ENCODE measurements at places on chromosomes 7 and 10.

DNA sequence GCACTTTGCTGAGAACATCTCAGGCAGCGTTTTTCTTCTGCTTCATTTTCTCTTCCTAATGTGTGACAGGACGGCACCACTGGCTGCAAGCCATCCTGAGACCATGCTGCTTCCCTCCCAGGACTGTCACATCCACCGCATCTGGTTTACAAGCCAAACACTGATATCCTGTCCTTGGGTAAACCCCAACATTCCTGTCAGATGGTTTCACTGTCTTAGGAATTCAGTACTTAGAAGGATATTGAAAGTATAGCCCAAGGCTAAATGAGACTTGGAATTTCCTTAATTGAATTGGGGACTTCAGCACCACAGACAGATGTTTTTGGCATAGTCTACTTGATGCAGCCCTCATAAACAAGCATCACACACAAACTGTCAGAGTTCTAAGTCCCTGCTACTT, 74.2 kb upstream of the PLXNA4 start:
- no peak for DNase-seq

GRCh38 chr10:51288511-51288910, 214.2 kb downstream of the PRKG1 start:
- DNase-seq: no peak

DNA sequence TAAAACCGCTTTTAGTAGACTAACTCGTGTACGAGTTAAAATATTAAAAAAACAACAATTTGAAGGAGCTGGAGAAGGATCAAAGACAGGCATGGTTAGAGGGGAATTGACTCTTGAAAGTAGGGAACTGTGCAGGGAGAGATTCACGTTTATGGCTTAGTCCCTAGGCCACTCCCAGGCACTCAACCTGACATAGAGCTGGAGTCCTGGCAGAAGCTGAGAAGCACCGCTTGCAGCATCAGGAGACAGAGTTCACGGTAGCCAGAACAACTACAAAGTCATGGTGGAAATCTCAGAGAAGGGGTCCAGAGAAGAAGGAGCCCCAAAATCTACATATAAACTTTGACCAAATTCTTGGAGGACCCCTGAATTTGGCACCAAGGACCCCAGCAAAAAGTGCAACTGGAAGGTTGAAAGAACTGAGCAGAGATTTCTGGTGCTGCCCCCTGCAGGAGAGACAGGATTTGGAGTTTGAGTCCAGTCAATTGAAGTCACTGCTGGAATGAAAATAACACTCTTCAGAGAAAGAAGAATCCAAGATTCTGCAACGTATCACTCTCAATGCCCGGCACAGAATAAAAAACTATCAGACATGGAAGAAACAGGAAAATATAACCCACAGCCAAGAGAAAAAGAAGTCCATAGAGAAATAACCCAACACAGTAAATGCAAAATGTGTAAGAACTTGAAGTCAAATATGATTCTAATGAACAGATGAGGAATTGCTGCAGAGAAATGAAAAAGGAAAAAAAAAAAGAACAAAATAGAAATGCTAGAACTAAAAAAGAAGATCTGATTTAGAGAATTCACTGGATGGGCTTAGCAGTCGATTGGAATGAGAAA, 493.3 kb upstream of the PODXL start:
- peak; percentile 43 for DNase-seq

- DNase-seq: no peak
Measured at GRCh38 chr7:69651101-69651590, 52.9 kb downstream of the AUTS2 start.

DNA sequence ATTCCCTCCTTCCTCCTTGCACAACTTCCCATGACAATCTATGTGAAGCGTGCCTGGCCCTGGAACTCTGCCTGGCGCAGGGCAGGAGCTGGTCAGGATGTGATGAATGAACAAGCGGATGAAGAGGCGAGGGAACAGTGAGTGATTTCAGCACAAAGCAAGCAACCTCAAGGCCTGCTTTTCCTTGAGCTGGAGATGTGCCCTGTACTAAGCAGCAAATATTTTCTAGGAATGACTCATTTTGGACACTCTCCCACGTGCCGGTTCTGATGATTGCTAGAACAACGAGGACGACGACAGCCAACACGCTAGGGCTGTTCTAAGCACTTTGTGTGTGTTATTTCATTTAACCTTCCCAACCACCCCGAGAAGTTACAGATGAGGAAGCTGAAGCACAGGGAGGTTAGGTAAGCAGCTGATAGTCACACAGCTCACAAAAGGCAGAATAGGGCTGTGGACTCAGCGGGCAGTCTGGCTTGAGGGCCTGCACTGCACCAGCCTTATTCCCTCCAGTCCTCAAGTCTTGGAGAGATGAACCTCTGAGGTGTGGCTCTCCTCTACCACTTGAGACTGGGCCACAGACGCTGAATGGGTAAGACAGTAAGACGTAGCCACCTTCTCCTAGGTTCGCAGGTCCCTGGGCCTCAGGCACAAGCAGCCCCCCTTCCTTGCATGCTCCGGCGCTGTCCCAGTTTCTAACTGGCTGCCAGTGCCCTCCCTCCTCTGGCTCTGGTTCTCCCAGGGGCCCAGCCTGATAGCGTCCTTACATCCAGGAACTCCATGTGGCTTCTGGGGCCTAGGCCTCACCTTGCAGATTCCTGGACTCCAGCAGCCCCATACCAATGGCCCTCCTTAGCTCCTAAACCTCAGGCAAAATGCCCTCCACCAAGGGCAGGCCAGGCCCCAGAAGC, 59.0 kb downstream of the YKT6 start:
- peak; percentile 19 for DNase-seq

DNA sequence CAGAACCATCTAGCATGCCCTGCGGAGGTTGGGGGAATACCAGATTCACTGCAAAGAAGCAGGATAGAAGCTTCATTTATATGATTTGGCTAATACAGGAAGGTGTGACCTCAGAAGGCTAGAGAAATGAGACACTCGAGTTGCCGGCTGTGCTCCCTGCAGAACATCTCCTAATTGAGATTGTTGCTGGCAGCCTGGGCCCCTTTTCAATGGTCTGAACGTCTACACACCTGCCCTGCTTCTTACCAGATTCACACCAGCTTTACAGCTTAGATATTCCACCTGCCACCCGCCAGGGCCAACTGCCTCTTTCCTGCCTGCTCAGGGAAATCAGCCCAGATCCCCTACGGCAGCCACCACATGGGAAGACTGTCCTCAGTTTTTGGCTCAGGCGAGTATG, 475.3 kb upstream of the AUTS2 start:
- DNase-seq: no peak

GRCh38 chr10:29734640-29734961, 99.8 kb upstream of the SVIL start:
- DNase-seq: no peak

- DNase-seq: no peak
Measured at GRCh38 chr10:49288341-49289065, 10.5 kb upstream of the C10orf71 start.

DNA sequence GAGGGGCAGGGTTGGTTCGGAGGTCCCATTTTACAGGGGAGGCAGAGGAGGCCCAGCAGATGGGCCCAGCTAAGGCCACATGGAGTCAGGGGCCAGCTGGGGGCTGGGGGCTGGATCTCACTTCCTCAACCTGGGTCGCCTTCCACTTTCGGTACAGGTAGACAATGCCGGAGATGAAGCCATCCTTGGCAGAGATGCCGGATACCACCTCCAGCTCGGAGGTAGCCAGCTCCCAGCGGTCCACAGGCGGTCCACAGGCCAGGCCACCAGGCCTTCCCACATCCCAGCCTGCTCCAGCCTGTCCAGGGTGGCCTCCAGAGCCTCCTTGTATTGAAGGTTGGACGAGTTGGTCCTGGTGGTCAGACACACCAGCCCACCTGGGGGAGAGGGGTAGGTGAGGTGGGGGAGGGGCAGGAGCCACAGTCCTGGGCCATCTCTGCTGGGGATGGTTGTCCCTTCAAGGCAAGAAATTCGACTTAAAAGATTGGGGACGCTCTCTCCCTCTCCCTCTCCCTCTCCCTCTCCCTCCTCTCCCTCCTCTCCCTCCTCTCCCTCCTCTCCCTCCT, 3.9 kb downstream of the CLDN4 start:
- no peak for DNase-seq

Data from activated CD4-positive, alpha-beta T cell treated with anti-CD3 and anti-CD28 coated beads for 48 hours (primary cell).